Epithelial cell of proximal tubule (primary cell): ENCODE measurements at places on chromosomes 5 and 9. TPM values are rescaled to one million over a fixed set of nuclear protein-coding genes. Genes with fewer than 3 reads are reported as not detected.

CHSY3 gene
- 1.7 and 2.5 TPM in 2 replicates for total RNA-seq

ANKRD33B gene
- 2.3 and 3.9 TPM in 2 replicates for total RNA-seq

GRXCR2 gene
- total RNA-seq = not detected in 2 replicates

CCDC180 gene
- total RNA-seq = 0.29 and 0.75 TPM in 2 replicates

GRCh38 chr5:167255926-167256325 is 1035.5 kb upstream of the WWC1 start:
- DNase-seq = no peak

GRCh38 chr5:139494832-139495231 is 12.3 kb upstream of the STING1 start:
- DNase-seq = no peak

GRCh38 chr9:15096972-15097371 is 186.7 kb upstream of the FREM1 start:
- no peak for DNase-seq

DNA sequence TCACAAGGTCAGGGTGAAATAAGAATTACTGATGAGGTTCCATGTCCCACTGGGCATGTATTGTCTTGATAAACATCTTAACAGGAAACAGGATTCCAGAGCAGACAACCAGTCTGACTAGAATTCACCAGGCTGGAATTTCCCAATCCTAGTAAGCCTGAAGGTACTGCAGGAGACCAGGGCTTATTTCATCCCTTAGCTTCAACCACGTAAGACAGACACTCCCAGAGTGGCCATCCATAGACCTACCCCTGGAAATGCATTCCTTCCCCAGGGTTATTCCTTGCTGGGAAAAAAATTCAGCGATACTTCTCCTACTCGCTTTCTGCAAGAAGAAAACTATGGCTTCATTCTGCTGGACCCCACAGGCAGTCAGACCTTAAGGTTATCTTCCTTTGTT is 785.4 kb downstream of the NR2F1-AS1 start:
- no peak for DNase-seq

DNA sequence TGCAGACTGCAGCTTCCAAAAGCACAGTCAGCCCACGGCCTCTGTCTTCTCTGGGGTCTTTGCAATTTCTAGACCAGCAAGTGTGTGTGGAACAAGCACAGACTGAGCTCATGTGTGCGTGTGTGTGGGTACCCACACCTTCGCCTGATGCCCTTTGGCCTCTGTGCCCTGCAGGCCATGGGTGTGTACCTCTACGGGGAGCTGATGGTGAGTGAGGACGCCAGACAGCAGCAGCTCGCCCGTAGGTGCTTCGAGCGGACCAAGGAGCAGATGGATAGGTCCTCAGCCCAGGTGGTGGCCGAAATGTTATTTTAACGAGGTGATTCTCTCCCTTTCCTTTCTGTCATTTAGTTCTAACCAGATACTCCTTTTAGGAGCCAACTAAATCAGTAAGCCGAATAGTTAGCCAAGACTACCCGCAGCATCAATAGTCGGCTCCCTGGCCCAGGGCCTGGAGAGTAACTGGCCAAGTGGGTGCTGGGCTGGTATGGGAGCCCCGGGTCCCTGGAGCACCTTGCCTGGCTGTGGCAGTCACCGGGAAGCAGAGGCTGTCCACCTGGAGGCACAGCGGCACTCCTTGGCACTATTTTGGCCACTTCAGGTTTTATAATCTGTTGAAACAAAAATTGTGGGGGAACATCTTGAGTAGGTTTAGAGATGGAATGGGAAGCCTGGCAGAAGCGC is 235.0 kb downstream of the FANCC start:
- DNase-seq = no peak

DNA sequence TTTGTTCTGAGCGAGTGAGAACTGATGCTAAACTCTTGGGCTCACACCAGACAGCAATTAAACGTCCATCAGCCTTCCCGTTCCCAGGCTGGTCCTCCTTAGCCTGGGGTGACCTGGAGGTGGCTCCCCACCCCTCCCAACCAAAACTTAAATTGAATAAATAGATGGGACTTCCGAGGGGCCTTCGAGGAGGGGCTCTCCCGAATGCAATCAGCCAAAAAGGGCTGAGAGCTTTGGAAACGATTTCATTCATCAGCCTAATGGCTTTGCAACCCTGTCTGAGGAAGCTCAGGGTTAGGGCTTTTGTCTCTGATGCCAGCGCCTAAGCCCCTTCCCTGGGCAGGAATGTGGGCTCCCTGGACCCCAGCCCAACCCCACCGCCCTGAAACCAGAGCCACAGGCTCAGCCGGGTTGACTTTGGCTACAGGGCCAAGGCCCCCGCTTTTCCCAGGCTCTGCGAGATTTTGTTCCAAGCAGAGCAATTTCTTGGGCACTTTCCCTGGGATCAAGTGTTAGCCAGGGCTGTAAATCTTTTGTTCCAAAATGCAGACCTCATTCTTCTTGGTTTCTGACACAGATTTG is 29.2 kb downstream of the LHX3 start:
- DNase-seq = no peak

- no peak for DNase-seq
Observed at GRCh38 chr5:151967865-151968264, 43.2 kb upstream of the GLRA1 start.
